Esophagus squamous epithelium (tissue), 5 donors: ENCODE measurements at places on chromosomes 5 and 9.
A peak's percentile ranks its signal among the peaks of the same experiment; 100 is the strongest.

DNA sequence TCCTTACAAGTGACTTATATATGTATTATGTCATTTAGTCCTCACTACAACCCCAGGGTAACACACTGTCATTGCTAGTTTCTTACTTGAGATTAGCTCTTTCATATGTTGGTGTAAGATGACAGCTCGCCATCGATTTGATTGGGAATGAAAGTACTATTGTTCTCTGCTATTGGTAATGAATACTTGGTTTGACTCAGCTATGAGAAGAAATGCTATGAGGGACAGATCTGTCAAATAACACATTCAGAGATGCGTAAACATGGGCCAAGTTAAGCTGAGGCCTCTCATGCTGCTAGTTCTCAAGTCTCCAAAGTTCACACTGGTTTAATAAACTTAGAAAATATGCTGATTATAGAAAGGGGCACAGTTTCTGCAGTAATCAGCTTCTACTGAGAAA, 142.7 kb downstream of the SGCD start:
- H3K27me3 ChIP-seq, result no peaks in the 10 kb centered on the region

DNA sequence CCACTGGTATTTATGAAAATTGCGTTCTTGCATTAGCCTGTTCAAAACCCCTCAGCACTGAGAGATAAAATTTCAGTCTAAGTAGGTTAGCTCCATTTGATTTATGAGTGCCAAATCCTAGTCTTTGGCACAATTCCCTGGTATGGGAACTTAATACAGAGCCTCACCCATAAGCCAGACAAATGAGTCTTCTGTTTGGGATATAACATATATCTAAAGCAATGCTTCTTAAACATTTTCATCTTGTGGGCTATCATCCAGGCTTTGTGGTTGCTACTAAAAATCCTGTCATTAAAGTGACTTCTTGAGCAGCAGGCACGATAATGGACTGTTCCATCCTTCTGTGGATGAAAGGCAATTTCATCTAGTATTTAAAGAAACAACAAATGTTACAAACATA, 419.5 kb upstream of the ACTBL2 start:
- H3K4me3 ChIP-seq, result no peak overlapping the region
- DNase-seq, result no peak
- no peaks in the 10 kb centered on the region for H3K4me1 ChIP-seq
- no peaks in the 10 kb centered on the region for H3K27me3 ChIP-seq
- H3K27ac ChIP-seq, result no peak overlapping the region

- no peaks in the 10 kb centered on the region for H3K27me3 ChIP-seq
- no peak overlapping the region for H3K27ac ChIP-seq
- H3K4me3 ChIP-seq, result no peak overlapping the region
- H3K36me3 ChIP-seq, result no peaks in the 10 kb centered on the region
These were observed 111.6 kb downstream of the GALNT10 start for GRCh38 chr5:154302161-154302560.

- H3K36me3 ChIP-seq, result peaks cover 4% of the 10 kb centered on the region
- DNase-seq, result no peak
- H3K4me3 ChIP-seq, result no peak overlapping the region
These were observed 72.0 kb downstream of the SEMA4D start for GRCh38 chr9:89425921-89426383.

DNA sequence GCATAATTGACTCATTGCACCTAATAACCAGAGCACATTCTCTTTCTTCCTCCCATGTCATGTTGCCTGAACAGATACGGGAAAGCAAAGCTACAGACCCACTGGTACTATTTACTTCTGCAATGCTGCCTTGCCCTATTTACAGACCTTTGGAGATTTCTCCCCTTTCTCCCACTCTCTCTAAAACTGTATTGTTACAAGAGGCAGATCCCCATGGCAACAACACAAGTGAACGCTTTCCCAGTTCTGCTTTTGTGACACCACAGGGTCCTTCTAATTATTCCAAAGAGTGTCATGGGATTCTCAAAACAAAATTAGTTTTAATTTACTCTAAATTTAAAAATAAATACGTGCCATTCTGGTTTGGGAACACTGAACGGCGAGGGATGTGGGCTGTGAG, 104.7 kb downstream of the KCTD16 start:
- no peaks in the 10 kb centered on the region for H3K36me3 ChIP-seq
- no peak overlapping the region for H3K27ac ChIP-seq
- H3K27me3 ChIP-seq, result no peaks in the 10 kb centered on the region
- no peaks in the 10 kb centered on the region for H3K4me1 ChIP-seq
- no peak for DNase-seq
- H3K4me3 ChIP-seq, result no peak overlapping the region

- no peak for DNase-seq
- H3K27me3 ChIP-seq, result no peaks in the 10 kb centered on the region
- H3K36me3 ChIP-seq, result no peaks in the 10 kb centered on the region
- no peaks in the 10 kb centered on the region for H3K4me1 ChIP-seq
- H3K27ac ChIP-seq, result no peak overlapping the region
- no peak overlapping the region for H3K4me3 ChIP-seq
These were observed 102.6 kb downstream of the CDC42SE2 start for GRCh38 chr5:131366428-131366827.

DNA sequence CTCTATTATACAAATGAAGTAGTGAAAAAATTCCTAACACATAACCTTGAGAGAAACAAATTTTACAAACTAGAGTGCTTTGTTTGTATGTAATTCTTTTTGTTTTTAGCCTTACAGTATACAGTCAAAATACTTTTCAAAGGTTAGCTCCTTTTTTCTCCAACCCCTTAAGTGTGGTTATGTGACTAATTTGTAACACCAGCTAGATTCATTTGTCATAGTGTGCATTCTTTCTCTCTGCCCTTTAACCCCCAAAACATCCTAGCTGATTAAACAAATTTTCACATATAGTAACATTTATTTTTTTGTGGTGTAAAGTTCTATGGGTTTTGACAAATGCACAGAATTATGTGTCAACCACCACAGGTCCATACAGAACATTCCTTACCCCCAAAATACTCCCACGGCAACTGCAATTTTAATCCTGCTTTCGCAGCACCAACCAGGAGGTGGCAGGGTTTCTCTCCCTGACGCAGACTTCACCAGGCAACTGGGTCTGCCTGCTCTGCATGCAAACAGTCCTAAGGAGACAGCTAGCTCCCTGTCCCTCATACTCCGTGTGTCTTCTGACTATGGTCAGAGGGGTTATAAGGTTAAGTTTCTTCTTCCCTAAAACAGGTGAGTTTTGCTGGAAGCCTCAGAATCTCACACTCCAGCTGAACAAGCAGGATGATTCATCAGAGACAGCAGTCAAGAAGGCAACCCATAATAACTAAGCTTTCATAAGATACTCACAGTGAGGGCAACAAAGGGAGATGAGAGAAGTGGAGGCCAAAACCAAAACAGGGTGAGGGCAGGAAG, 44.5 kb upstream of the NR5A1 start:
- no peak for DNase-seq
- H3K27ac ChIP-seq, result no peak overlapping the region

DNA sequence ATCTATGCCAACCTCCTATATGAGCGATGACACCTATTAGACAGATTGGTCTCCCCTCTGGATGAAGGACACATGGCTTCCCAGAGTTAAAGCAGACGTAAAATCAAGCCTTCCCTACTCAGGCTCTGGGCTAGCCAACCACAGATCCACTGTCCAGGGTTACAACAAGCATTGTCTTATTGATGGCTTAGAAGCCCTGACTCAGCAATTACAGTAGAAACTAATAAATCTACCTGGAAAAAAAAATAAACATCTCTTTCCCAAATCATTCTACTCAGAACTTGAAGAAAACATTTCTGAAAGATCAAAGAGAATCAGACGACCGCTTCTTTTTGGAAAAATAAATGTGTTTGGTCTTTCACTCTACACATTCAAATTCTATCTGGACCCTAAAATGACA, 189.3 kb downstream of the GLIS3 start:
- H3K4me3 ChIP-seq, result no peak overlapping the region
- peaks cover 10% of the 10 kb centered on the region for H3K4me1 ChIP-seq
- no peak for DNase-seq
- no peak overlapping the region for H3K27ac ChIP-seq

GRCh38 chr5:75167345-75167744, 69.3 kb downstream of the ANKRD31 start:
- DNase-seq, result no peak
- H3K27ac ChIP-seq, result no peak overlapping the region
- H3K36me3 ChIP-seq, result no peaks in the 10 kb centered on the region
- H3K4me3 ChIP-seq, result no peak overlapping the region

GRCh38 chr5:9739135-9739534, 109.0 kb upstream of the TAS2R1 start:
- no peak overlapping the region for H3K4me3 ChIP-seq
- H3K27me3 ChIP-seq, result no peaks in the 10 kb centered on the region
- no peaks in the 10 kb centered on the region for H3K36me3 ChIP-seq
- H3K4me1 ChIP-seq, result no peaks in the 10 kb centered on the region
- no peak for DNase-seq

DNA sequence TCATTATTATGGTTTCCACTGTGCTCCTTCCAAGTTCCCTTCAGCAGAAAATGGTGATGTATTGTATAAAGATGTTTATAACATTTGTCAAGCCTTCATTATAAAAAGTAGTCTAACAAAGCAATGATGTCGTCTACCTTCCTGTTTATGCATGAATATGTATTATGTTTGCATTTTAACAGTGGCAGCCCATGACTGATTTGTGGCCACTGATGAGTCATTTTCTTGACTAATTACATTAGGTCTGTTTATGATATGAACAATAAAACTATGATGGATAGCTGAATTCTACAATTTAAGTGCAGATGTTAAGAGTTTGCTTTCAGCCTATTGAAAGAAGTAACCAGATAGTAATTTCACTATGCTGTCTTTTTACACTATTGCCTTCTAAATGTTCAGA, 75.4 kb upstream of the ADAMTS19 start:
- no peaks in the 10 kb centered on the region for H3K27me3 ChIP-seq
- H3K27ac ChIP-seq, result no peak overlapping the region
- H3K4me1 ChIP-seq, result no peaks in the 10 kb centered on the region

- no peak overlapping the region for H3K27ac ChIP-seq
- H3K36me3 ChIP-seq, result no peaks in the 10 kb centered on the region
- H3K4me1 ChIP-seq, result no peaks in the 10 kb centered on the region
- H3K4me3 ChIP-seq, result no peak overlapping the region
- H3K27me3 ChIP-seq, result no peaks in the 10 kb centered on the region
These were observed 37.0 kb upstream of the POU4F3 start for GRCh38 chr5:146301626-146302025.

- no peaks in the 10 kb centered on the region for H3K27me3 ChIP-seq
- no peaks in the 10 kb centered on the region for H3K4me1 ChIP-seq
- no peak overlapping the region for H3K4me3 ChIP-seq
- no peak overlapping the region for H3K27ac ChIP-seq
- peaks cover 38% of the 10 kb centered on the region for H3K36me3 ChIP-seq
These were observed 12.4 kb downstream of the SLC30A5 start for GRCh38 chr5:69105996-69106906.

- no peak for DNase-seq
- no peak overlapping the region for H3K4me3 ChIP-seq
- no peaks in the 10 kb centered on the region for H3K4me1 ChIP-seq
- H3K27me3 ChIP-seq, result no peaks in the 10 kb centered on the region
These were observed 599.6 kb upstream of the GRAMD2B start for GRCh38 chr5:125823572-125823971.

DNA sequence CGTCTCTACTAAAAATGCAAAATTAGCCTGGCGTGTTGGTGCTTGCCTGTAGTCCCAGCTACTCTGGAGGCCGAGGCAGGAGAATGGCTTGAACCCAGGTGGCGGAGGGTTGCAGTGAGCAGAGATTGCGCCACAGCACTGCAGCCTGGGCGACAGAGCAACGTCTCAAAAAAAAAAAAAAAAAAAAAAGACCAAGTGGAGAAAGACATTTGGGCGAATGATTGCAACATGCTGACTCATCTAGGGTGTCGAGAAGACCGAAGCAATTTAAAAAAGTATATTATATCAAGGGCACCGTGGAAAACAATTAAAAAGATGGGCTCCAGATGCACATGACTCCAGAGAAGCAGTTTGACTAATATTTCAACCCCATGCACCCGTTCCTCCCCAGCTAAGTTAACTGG, 9.2 kb downstream of the KLF4 start:
- no peak for DNase-seq
- H3K27ac ChIP-seq, result peak overlapping the region; percentile 68
- peaks cover 11% of the 10 kb centered on the region for H3K4me1 ChIP-seq
- H3K4me3 ChIP-seq, result peak overlapping the region; percentile 45

DNA sequence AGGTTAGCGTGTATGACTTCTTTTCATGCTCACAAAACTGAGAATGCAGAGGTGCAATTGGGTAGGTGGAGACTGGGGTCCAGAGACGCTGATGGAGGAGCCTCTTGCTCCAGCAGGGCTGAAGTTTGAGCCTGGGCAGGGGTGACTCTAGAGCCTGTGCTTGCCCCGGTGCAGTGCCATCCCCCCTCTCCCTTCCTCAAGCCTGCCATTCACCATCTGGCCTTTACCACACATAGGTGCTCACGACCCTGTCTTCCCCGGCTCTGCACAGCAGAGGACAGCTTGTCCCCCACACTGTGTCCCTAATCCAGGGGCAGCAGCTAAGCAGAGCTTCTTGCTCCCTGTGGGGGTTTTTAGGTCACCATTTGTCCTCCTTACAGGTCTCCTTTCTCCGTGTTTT, 86.5 kb downstream of the DAP start:
- DNase-seq, result no peak
- H3K27ac ChIP-seq, result no peak overlapping the region
- H3K4me1 ChIP-seq, result no peaks in the 10 kb centered on the region
- H3K4me3 ChIP-seq, result no peak overlapping the region
- H3K36me3 ChIP-seq, result peaks cover 25% of the 10 kb centered on the region
- no peaks in the 10 kb centered on the region for H3K27me3 ChIP-seq

DNA sequence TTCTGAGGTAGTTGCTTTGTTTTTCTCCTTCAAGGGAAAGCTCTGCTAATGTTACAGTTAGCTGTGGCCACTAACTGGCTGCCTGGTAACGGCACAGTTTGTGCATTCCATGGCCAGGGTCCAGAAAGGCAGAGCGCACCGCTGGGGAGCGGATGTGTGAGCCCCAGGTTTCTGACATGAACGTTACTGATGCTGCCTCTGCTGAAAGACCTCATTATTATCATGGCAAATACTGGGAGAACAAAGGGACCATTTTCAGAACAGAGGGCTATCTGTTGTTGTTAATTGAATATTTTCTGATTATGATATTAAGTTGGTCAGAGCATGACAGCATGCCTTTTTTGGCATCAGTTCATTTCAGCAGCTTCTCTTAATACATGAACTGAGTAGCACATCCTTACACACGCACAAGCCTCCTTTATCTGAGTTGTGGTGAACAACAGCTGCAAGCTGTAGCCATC, 134.1 kb downstream of the NUDT12 start:
- H3K36me3 ChIP-seq, result no peaks in the 10 kb centered on the region
- no peak overlapping the region for H3K27ac ChIP-seq
- H3K27me3 ChIP-seq, result no peaks in the 10 kb centered on the region
- no peak overlapping the region for H3K4me3 ChIP-seq
